Smooth muscle cell of bladder (primary cell): ENCODE measurements at places on chromosomes 7 and 10. TPM values are rescaled to one million over a fixed set of nuclear protein-coding genes. Genes with fewer than 3 reads are reported as not detected.

PRKAR2B gene
- total RNA-seq, result 26.3 and 65.3 TPM in 2 replicates

SEMA3D gene
- total RNA-seq, result 4.6 and 12.1 TPM in 2 replicates

CDNF gene
- 1.1 and 2.2 TPM in 2 replicates for total RNA-seq

CLDN15 gene
- total RNA-seq, result 1.8 and 2.6 TPM in 2 replicates

CPA5 gene
- total RNA-seq, result not detected in 2 replicates

SVOPL gene
- total RNA-seq, result not detected in 2 replicates

ANKRD30A gene
- total RNA-seq, result not detected in 2 replicates

SYT15B gene
- total RNA-seq, result 0.57 and 2.7 TPM in 2 replicates
